Activated CD4-positive, alpha-beta T cell treated with anti-CD3 and anti-CD28 coated beads for 36 hours (primary cell): ENCODE measurements at places on chromosomes 11 and 22. TPM values are rescaled to one million over a fixed set of nuclear protein-coding genes. Genes with fewer than 3 reads are reported as not detected.

Gene TMEM86A
- total RNA-seq: 0.26 TPM

Gene C22orf31
- not detected for total RNA-seq

Gene RPL27A
- total RNA-seq: 688 TPM

Gene APOBEC3F
- 24.5 TPM for total RNA-seq

Gene LAYN
- 5.5 TPM for total RNA-seq

Gene OR51B4
- not detected for total RNA-seq

Gene OLFML1
- not detected for total RNA-seq

Gene APOA4
- not detected for total RNA-seq

Gene SPON1
- 0.26 TPM for total RNA-seq

Gene HTR3B
- not detected for total RNA-seq

Gene CD3D
- total RNA-seq: 305 TPM

Gene GLYATL1
- total RNA-seq: 0.50 TPM

Gene MYOD1
- not detected for total RNA-seq

Gene LGR4
- 0.19 TPM for total RNA-seq

Gene EHF
- total RNA-seq: 0.14 TPM

Gene CCDC188
- total RNA-seq: not detected

Gene PDE3B
- total RNA-seq: 25.8 TPM

Gene CALCA
- not detected for total RNA-seq

Gene SLC17A6
- not detected for total RNA-seq

Gene HIC2
- 4.1 TPM for total RNA-seq

Gene CD3G
- total RNA-seq: 146 TPM

Gene OR52I2
- not detected for total RNA-seq

Gene GLYAT
- not detected for total RNA-seq

Gene NAA40
- total RNA-seq: 13.7 TPM
